Cortex of kidney (tissue), 1 donor: ENCODE measurements at places on chromosomes 5 and 9.

DNA sequence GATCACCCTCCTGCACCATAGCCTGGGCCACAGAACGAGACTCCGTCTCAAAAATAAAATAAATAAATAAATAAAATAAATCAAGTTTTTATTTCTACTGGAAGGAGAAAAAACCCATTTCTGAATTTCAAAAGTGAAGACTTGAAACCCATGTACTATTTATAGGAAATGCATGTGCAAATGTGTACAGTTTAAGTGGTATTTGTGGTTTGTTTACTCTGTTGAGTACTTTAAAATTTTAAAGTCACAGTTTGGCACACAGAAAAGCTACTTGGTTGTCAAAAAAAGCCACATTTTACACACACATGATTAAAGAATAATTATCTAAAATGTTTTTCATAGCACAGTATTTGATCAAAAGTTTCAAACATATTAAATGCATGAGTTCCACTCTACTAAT lies 43.6 kb downstream of the NR3C1 start:
- no peak for DNase-seq

DNA sequence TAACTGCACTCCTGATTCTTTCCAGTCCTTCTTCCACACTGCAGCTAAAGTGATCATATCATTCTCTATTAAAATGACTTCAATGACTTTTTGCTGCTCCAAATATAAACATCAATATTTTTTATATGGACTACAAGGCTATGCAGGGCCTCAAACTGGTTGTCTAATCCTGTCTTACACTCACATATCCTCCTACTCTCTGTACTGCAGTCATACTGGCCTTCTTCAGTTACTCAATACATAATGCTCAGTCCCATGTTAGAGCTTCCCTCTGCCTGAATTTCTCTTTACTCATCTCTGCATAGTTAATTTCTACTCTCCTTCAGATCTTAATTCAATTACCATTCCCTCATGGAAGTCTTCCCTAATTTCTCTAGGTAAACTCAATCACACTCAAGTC lies 3.4 kb downstream of the MEIKIN start:
- no peak for DNase-seq

DNA sequence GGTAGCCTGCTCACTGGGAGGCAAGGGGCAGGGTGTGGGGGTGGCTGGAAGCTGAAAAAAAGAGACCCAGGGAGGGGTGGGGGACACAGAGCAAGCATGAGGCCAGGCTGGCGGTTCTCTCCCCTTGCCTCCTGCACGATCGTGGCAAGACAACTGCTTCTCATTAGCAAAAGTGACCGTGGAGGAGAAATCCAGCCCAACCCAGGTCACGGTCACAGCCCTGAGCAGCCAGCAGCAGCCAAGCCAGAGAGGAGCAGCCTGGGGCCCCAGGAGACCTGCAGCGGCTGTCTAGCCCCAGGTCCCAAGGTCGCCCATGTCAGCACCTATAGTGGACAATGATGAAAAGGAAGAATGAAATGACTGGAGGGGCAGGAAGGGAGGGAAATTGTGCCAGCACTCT lies 89.1 kb downstream of the NRG2 start:
- no peak for DNase-seq

DNA sequence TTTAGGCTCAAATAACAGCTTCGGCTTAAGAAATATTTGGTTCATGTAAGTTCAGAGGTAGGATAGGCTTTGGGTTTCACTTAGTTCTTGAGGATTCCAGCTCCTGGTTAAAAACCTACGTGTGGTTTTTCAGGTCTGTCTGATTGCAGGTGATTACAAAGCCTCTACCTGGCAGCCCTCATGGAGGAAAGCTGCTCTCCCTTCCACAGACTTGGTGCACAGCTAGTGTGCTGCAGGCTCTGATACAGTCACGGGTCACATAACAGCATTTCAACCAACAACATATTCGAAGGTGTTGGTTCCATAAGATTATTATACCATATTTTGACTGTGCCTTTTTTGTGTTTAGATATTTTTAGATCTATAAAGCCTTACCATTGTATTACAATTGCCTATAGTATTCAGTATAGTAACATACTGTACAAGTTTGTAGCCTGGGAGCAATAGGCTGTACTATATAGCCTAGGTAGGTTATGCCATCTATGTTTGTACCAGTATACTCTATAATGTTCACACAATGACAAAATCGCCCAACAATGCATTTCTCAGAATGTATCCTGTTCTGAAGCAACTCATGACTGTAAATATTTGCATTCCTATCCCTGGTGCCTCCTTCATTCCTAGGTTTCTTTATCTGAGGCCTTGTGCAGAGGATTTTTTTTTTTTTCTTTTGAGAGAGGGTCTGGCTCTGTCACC lies 8.0 kb upstream of the DCP2 start:
- no peak for DNase-seq

- no peak for DNase-seq
Observed at GRCh38 chr5:170302653-170303501, 5.3 kb upstream of the LCP2 start.

DNA sequence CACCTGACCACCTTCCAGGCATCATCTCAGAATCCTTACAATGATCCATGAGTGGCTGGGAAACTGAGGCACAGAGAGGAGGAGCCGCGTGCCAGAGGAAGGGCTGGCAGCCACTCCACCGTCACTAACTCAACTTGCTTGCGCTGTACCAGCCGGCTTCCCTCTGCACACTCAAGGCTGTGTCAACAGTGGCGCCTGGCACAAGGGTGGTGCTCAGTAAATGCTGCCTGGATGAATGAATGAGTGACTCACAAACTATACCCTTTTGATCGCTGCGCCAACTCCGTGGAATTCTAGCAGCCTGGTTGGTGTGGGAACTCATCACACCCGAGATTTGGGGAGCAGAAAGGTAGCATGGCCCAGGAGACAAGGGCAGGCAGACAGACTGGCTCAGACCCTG lies 21.9 kb downstream of the PRRX2 start:
- DNase-seq: no peak
